NCI-H2081 treated with DMSO at 0.1 percent for 48 hours (cell line): ENCODE measurements at places on chromosomes 4 and X.

GRCh38 chr4:27702730-27703431 is 842.2 kb downstream of the STIM2 start:
- peak; percentile 58 for DNase-seq

GRCh38 chr4:24742773-24743172 is 52.6 kb upstream of the SOD3 start:
- DNase-seq = no peak

DNA sequence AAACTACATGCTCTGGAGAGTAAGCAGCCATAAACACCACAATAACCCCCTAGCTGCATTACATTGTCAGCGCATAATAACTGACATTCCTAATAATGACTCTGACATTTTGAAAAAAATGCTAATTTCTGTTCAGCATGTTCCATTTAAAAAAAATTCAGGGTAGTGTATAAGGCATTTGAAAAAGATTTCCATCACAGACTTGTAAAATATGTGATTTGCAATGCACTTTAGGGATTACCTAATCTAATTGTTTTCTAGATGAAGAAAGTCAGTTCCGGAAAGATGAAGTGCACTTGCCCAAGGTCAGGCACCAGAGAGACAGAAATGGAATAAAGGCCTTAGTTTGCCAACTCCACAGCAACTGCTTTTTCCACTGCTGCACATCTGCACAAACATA is 55.3 kb downstream of the FANCB start:
- DNase-seq = no peak

DNA sequence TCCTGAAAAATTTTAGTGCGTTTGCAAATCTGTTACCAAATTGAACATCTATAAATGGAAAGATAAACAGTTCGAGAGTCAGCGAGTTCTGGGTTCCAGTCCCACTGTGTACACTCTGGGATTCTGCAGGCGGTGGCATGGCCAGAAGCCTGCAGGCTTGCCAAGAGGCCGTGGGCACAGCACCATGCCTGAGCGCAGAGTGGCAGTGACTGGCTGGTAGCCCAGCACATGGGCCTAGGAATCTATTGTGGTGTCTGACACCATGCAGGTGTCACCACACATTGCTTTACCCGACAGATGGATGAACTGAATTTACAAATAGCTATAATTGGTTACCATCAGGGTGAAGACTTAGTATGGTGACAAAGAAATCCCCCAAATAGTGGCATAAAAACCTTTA is 71.7 kb upstream of the TLR3 start:
- no peak for DNase-seq

DNA sequence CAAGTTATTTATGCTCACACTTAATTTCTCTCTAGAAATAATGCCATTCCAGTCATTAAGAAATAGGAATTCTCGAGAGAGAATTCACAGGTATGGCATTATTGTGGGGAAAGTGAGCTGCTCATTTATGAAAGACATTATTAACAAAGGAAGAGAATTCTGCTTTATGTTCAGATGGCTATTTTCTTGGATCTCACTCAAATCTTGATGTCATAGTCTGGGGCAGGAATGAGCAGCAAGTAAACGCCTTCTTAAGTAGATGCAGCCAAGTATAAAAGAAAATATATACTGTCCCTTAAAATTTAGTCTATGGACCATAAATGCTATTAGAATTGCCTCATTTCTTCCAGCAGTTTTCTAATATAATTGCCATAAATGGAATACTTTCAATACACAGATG is 58.2 kb upstream of the FBXW7 start:
- no peak for DNase-seq

DNA sequence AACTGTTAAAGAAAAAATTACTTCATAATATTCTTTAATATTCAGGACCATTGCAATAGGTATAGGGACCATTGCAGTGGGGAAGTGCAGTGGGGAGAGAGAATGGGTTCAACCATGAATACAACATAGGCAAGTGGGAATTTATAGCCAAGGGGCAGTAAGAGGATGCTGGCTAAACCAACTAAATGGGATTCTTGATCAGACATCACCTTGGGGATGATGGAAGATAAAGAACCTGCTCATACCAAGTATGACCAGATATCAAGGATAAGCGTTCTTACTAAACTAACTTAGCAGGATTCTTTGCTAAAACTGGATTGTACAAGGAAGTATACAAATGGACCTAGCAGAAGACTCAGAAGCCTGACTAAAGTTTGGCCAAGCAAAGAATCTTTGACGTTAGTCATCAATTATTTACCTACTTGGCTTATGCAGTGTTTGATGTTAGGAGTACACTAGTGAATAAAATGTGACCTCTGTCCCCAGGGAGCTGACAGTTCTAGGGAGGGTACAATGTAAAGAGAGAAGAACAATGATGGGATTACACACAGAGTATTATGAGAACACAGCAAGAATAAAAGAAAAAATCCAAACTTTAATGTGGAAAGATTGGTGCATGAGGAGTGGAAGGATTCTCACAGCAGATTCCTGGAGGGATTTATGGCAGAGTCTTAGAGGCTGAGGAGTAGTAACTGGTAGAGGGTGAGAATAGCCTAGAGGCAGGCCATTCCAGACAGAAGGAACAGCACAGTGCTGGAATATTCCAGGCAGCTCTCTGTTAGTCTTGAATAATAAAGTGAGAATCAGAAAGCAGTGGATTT is 54.7 kb upstream of the MYOZ2 start:
- no peak for DNase-seq

DNA sequence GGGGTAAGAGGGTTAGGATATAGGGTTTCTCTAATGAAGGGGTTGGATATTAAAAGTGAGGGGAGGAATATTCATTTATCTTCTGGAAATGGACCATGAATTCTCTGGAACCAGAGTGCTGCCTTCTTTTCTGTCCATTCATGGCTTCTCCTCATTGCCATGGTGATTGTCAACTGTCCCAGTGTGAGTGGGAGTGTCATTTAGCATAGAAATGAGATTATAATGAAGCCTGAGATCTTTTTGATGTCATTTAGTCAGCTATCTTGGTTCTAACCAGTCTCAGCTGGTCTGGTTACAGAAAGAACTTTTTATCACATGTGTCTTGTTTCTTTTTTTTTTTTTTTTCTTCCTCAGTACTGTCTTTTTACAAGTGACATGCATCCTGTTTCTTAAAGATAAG is 497.3 kb upstream of the PITX2 start:
- DNase-seq = no peak

GRCh38 chr4:71268166-71268565 is 70.7 kb upstream of the SLC4A4 start:
- no peak for DNase-seq

DNA sequence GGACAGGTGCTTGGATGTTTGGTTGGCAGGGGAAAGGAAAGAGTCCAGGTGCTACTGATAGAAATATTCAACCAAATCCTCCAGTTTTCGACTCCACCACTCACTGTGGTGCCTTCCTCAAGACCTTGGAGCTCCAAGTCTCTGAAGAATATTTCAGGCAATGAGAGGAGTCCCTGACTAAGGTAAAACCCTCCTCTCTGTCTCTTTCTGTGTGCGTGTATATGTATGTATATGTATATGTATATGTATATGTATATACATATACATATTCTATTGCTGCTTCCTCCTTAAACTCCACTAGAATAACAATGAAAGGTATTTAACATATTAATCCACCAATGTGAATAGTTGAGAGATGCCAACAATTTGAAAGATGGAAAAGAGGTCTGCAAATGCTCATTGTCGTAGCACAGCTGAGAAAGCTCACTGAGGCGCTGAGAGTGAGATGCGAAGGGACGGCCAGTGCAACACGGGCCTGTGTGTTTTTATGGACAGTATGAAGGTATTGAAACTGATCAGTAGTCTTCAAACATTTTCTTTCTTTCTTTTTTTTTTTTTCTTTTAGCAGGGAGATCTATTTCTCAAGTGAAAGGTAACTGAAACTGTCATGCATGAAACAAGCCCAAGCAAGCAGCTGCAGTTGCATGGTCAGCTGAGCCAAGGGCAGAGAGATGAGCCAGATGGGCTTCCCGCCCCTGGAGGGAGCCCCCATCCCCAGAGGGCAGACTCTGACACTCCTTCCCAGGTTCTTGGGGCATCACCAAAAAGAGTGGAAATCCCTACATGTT is 41.1 kb upstream of the HS3ST1 start:
- DNase-seq = no peak

GRCh38 chrX:107628662-107629539 is 591 bp downstream of the PRPS1 start:
- no peak for DNase-seq

DNA sequence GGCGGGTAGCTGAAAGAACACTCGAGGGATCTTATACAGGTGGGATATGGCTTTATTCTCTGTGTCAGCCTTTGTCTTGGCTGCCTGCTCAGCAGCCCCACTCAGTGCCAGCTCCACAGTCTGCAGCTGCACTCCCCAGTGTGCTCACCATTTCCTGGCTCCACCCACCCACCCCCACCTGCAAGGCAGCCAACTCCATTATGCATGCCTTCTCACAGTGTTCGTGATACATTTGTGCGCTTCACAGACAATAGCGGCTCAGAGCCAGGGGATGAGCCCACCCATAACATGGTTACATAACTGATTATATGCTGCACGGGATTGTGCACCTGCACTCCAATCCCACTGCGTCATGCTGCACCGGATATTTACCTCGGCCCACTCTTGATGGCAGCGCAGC is 8.8 kb upstream of the TMEM128 start:
- no peak for DNase-seq
